ENCODE measurements at places on chromosomes 4 and X.

GRCh38 chrX:12115377-12115776, 22.9 kb upstream of the FRMPD4 start:
- no peak for DNase-seq

DNA sequence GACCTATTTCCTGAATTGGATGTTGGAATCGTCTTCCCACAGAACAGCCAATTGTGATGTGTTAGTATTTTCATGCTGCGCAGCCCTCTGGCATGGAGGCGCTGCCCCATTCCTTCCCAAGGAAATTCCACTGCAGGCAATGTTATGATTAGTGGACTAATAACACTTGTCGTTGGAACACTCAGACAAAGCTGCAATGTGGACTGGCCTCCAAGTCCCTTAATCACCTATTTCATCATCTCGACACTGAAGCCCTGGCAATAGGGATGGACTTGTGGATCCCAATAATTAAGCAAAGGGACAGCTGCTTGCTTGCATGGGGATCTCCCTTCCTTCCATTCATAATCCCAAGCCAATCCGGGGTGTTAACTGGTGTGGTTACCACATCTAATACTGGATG, 78.8 kb upstream of the PLAC1 start:
- DNase-seq = no peak

DNA sequence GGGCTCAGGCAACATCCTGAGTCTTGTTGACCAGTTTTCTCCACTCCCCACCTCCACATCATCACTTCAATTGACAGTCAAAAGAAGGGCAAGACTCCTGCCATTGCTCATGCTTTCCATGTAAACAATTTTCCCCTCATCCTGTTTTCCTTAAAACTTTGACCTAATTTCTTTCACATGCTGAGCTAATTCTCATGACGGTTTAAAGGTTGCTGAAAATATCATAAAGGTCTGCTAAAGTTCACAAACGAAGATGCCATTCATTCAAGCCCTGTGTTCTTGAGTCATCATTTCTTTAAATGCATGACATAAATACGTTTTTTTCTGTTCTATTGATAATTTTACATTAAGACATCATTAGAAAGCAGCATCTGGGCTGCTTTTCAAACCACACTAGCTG, 353.9 kb downstream of the NKX6-1 start:
- no peak for DNase-seq

DNA sequence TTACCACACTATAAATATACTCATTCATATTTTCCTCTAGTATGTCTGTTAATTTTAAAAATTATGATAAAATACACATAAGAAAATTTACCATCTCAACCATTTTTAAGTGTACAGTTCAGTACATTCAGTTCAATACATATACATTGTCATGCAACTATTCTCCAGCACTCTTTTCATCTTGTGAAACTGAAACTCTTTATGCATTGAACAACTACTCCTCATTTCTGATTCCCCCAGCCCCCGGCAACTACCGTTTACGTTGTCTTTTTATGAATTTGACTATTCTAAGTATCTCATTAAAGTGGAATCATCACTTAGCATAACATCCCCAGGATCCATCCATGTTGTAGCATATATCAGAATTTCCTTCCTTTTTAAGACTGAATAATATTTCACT, 8.7 kb downstream of the SMARCAD1 start:
- DNase-seq = no peak

GRCh38 chr4:149823769-149824221, 8.2 kb upstream of the IQCM start:
- DNase-seq = no peak

Data from mucosa of descending colon (tissue), 3 donors.